ENCODE measurements at places on chromosomes 16 and 17.

GRCh38 chr17:74525465-74525725 lies 5.9 kb downstream of the CD300LB start:
- no peak for DNase-seq

DNA sequence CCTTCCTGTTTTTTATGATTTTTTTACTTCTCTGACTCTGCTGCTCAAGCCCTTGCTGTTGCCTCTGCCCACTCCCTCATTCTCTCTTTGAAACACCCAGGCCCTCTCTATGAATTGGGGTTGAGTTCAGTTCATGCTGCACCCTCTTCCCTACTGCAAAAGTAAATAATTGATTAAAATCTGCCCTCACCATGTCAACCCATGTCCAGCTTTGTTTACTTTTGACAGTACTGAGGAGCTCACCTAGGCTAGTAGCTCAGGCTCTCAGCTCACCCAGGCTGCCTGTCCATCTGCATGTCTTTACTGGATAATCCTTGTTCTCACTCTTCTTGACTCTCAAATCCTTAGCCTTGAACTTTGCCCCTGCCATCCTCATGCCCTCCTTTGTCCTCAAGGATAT lies 95.2 kb downstream of the SPACA3 start:
- DNase-seq: no peak

DNA sequence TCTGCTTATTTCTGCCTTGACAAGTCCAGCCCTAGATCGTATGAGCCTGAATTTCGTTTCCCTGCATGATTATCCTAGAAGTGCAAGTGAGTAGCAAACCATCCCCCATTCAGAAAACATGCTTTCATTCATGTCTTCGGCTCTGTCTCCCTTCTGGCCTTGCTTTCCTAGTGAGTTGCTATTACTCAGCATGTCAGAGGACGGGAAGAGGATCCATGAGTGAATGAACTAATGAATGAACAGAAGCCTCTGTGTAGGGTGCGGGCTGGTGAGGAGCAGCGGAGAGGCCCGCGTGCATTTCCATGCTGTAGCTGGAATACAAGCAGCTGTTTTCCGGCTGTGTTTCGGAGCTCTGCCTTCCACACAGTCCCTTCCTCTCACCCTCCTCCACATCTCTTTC lies 155.7 kb upstream of the NOL11 start:
- DNase-seq: no peak

- no peak for DNase-seq
Observed at GRCh38 chr16:58948244-58948643, 214.1 kb upstream of the GOT2 start.

GRCh38 chr17:63785556-63785955 lies 11.6 kb downstream of the DDX42 start:
- no peak for DNase-seq

DNA sequence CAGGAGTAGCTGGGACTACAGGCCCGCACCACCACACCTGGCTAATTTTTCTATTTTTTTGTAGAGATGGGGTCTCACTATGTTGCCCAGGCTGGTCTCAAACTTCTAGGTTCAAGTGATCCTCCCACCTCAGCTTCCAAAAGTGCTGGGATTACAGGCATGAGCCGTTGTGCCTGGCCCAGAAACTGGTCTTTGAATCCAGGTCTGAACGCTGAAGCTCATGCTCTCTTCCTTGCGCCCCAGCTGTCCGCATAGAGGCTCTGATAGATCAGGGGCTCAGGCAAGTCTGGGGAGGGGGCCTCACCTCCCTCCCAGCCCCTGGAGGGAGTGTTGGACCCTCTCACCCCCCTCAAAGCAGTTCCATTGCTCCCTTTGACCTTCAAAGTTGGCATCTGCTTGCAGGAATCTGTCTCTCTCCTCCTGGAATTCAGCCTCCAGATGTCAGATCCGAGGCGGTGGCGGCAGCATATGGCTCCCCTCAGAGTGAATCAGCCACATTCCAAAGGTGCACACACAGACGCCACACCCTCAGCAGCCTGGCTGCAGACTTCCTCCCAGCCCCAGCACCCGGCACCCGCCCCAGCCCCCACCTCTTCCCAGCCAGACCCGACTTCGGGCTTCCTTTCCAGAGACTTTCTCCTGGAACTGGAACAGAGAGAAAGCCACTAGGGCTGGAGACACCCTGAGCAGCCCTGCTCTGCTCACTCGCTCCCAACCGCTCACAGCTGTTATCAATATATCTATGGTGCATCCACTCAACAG lies 16.9 kb upstream of the GLIS2 start:
- DNase-seq: no peak

DNA sequence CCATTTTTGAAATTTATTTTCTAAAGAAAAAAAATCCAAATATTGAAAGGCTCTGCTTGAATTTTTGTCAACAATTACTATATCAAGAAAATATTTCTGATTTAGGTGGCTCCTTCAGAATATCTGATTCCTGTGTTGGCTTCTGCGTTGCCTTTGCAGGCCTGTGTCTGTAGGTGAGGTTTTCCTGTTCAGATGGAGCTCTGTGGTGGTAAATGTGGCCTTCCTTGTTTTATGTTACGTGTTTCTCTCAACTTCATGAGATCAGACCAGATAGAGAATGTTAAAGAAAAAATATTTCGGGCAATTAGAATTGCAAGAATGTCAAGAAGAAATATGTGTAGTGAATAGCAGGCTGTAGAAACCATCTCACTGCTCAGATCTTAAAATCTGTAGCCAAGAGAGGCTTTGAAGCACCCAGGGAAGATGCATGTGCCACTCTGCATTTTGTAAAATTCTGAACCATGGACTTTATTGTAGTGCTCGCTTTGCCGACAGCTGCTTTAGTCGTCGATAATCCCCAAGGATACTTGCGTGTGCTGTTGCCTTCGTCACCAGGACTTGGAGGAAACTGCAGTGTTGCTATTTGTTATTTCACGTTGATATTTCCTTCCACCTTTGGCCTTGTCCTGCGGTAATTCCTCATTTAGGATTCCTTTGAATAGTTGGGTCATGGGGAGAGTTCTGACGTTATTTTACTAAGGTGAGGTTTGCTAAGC lies 69.9 kb downstream of the RPTOR start:
- no peak for DNase-seq

DNA sequence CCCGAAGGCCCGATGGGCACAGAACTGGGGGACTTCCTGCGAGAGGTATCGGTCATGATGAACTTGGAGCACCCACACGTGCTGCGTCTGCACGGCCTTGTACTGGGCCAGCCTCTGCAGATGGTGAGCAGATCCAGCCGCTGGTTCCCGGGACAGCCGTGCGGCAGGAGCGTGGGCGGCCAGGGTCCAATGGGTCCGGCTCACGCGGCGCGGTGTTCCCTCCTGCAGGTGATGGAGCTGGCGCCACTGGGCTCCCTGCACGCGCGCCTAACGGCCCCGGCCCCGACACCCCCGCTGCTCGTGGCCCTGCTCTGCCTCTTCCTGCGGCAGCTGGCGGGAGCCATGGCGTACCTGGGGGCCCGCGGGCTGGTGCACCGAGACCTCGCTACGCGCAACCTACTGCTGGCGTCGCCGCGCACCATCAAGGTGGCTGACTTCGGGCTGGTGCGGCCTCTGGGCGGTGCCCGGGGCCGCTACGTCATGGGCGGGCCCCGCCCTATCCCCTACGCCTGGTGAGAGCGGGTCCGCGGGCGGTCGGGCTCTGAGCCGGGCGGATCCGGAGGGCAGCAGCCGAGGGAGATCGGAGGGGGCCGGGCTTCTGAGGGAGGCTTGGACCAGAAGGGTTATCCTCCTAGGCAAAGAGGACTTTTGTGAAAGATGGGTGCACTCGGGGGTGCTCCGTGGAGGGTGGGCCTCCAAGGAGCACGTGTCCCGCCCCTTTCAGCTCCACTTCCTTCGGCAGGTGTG lies 3.0 kb downstream of the TNK1 start:
- DNase-seq: peak; percentile 74

GRCh38 chr17:7703584-7704479 lies 1.2 kb upstream of the EFNB3 start:
- no peak for DNase-seq

DNA sequence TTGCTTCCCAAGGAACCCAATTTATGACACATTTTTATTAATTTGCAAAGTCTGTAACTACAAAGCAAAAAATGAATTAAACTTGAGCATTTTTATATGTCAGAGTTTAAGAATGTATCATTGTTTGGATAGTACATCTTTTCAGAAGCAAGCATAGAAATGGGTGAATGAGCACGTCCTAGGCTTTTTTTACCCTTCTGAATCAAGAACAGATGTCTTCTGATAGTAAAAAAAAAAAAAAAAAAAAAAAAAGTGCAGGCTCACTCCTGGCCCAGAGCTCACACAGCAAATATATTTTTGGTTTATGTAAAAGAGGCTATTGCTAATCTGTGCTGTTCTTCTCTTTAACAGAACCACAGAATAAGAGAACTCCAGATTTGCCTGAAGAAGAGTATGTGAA lies 6.3 kb downstream of the TERF2IP start:
- no peak for DNase-seq

- DNase-seq: no peak
Observed at GRCh38 chr16:7492122-7492521, 159.5 kb downstream of the RBFOX1 start.

Measured in activated CD4-positive, alpha-beta T cell treated with anti-CD3 and anti-CD28 coated beads for 4 hours (primary cell).